ENCODE measurements at places on chromosomes 11 and 22.

DNA sequence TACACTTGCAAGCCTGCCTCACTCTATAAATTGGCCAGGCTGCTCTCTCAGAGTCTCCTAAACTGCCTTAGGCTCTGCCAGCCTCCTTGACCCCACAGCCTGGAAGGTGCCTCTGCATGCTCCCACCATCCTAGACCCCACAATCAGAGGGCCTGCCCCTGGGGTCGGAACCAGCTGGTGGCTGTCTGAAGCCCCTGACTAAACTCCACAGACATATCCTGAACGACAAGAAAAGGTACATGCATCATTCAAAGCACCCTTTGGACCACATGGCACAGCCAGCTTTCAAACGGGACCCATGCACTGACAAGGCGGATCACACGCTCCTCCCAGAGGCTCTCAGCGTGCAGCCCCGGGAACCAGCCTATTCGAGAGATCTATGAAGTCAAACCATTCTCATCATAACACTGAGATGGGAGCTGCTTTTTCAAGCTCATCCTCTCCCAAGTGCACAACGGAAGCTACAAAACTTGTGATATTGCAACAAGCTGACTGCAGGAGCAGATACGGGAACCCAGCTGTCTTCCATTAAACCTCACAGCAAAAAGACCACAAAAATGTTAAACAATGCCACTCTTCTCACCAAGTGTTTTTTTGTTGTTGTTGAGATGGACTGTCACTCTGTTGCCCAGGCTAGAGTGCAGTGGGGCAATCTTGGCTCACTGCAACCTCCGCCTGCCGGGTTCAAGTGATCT is 8.1 kb downstream of the SHANK2 start:
- DNase-seq, result no peak

DNA sequence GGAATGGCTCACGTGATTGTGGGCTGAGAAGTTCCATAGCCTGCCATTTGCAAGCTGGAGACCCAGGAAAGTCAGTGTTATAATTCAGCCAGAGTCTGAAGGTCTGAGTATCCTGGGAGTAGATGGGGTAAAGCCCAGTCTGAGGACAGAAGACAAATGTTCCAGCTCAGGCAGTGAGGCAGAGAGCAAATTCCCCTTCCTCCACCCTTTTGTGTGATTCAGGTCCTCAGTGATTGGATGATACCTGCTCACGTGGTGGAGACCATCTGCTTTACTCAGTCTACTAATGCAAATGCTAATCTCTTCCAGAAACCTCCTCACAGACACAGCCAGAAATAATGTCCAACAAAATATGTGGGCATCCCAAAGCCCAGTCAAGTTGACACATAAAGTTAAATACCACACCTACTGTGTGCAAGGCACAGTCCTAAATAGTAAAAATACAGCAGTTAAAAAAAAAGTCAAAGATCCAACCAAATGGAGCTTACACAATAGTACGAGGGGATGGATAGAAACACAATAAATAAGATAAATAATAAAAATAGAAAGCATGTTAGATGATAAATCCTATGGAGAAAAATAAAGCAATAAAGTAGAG is 13.2 kb upstream of the APOL6 start:
- no peak for DNase-seq

GRCh38 chr11:94060401-94060800 is 39.2 kb downstream of the HEPHL1 start:
- DNase-seq, result no peak

DNA sequence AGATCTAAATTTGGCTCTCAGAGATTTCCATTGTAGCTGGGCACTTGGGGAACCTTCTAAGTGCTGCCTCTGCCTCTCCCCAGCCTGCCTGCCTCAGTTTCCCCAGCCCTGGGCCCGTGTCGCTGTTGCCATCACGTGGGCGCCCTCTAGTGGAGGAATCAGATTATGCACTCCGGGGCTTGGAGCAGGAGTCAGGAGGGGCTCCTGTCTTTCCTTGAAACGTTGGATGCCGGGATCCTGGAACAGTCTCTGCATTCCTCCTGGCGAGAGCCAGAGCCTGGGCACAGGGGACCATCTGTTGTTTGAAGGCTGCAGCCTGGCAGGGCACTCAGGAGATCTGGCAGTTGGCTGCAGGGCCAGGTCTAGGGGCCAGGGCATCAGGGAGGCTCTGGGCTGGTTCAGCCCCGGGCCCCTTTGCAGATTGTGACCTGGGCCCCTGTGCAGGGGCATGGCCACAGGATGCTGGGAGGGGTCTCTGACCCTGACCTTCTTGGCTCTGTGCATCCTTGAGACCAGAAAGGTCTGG is 71.6 kb downstream of the LRP5 start:
- DNase-seq, result peak; percentile 77

DNA sequence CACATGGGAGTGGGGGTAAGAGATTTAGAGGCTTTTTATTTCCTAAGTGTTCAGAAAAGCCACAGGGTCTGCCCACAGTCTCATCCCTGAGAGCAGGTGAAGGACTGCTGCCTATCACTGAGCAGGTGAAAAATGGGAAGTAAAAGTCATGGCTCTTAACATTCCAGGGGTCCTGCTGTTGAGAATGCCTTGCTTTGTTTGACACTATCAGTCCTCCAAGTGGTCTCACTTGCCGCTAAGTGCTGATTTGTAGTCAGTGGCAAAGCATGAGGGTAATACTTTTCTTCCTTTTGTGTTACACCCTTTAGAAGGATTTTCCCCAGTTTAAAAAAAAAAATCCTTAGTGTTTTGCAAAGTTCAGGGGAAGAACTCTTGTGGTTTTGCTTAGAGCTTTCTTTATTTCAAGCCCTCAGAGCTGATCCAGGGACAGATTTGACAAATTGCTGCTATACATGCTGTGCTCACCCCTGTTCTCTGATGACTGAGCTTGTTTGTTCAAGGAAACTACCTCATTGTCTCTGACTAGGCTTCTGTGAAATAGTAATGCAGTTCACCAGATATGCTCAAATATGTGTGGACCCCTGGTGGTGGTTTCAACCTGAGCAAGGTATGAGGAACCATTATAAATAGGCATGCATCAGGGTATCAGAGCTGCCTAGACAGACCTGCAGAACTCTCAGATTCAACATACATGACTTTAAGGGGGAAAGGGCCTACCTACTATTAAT is 141.0 kb downstream of the ARHGAP42 start:
- DNase-seq, result no peak

DNA sequence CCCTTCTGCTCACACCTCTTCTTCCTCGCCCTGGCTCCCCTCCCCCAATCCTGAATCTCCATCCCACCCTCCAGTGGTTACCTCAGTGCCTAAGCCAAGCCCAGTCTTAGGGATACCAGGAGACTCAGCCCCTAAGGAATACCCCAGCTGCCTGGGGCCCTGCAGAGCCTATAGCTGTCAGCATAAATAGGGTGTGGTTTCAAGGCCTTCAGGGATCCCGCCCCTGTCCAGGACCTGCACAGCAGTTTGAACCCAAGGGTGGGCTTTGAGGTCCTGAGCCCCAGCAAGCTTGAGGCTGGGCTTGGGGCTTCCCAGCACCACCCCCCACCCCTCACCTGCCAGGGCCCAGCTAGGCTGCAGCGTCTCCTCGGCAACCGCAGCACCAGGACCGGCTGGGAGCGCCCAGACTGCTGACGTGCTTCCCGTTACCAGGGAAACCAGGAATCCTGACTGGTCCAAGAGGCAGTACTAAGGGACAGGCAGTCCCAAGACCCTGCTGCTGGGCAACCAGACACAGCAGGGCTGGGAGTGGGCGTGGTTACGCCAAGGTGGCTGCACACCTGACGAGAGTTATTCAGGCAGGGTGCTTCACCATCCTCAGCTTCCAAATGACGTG is 13.7 kb downstream of the APBB1 start:
- no peak for DNase-seq

GRCh38 chr11:106092446-106092845 is 15.0 kb downstream of the AASDHPPT start:
- no peak for DNase-seq

- DNase-seq, result no peak
Observed at GRCh38 chr22:21703684-21704316, 31.8 kb downstream of the YPEL1 start.

GRCh38 chr22:20805972-20806471 is 32.1 kb downstream of the SERPIND1 start:
- peak; percentile 11 for DNase-seq

GRCh38 chr11:126545057-126545555 is 189.6 kb downstream of the ST3GAL4 start:
- DNase-seq, result no peak

DNA sequence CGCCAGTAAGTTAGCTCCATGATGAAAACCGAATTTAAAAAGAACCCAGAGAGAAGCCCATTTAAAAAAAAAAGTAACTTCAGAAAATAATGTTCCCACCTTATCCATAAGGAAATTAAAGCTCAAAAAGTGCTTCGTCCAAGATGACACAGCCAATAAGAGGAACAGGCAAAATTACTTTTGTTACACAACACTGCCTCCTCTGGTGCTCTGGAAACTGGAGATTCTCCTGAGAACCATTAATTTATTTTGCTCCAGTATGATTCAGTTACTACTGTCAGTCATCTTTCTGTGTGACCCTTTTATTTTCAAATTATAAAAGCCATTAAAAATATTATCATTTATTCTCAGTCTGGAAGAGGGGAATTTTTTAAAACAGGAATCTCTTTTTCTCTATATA is 2.0 kb downstream of the IFT27 start:
- DNase-seq, result no peak

DNA sequence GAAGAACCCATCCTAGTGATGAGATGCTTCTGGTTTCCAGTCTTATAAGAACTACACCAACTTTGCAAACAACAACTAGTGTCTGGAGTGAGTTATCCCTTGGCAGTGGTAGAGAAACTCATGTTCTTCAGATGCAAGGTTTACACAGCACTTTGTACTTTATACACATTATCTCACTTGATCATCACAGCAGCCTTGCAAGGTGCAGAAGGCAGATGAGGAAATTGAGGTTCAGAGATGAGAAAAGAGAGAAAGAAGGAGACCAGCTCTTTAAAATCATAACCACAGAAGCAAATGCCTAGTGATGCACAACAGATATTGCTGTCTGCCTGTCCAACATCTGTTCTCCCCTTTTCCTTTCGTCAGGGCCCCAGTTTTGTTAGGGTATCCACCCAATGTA is 16.7 kb upstream of the CD44 start:
- DNase-seq, result no peak

GRCh38 chr11:6545917-6546605 is 49.0 kb downstream of the DNHD1 start:
- DNase-seq, result no peak

DNA sequence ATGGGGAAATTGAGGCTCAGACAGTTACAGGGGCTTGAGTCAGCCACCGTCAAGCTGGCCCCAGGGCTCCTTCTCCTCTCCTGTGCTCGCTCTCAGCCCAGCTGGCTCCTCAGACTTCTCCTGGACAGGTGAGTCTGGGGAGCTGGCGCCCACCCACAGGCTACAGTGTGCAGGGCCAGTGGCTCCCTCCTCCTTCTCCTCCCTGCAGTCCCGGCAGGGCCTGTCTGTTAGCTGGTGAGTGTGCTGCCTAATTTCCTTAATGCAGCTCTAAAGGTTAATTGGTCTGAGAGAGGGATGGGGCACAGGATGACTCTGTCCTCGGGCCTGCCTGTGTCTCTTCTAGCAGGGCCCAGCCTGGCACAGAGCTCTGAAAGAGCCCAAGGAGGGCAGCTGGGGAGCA is 31.7 kb downstream of the LMO1 start:
- DNase-seq, result no peak

GRCh38 chr11:78256962-78257361 is 68.2 kb downstream of the USP35 start:
- no peak for DNase-seq

All from activated CD4-positive, alpha-beta T cell treated with anti-CD3 and anti-CD28 coated beads, Interleukin-2, amount 50 U/mL, for 48 hours (primary cell).